ENCODE measurements at places on chromosomes 4 and X.

DNA sequence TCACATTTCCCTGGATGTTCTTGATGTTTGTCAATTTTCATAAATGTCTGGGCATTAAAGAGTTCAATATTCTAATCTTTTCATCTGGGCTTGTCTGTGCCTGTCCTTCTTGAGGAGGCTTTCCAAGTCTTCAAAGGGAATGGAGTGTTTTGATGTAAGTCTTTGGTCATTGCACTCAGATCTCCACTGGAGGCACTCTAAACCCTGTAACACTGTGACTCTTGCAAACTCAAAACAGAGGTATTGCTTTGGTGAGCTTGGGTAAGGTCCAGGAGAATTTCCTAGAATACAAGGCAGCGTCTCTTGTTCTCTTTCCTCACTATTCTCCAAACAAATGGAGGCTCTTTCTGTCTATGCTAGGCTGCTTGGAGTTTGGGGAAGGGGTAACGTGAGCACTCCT, 1118.1 kb upstream of the PABPC4L start:
- DNase-seq = no peak

DNA sequence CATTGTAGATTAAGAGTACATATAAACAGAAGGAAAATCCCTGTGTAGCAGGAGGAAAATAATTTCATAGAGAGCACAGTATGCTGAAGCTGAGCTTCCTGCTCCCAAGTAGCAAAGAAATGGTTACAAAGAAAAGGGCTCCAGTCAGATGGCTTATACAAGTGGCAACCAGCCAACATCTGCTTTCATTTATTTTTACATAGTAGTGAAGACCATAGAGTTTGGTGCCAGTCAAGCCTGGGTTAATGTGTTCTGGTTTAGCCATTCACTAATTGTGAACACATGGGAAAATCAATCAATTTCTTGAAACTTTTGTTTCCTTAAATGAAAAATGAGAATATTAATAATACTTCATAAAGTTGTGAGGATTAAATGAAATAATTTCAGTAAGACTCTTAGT, 111.3 kb upstream of the ELOVL6 start:
- peak; percentile 19 for DNase-seq

GRCh38 chr4:53576071-53576617, 15.1 kb downstream of the LNX1 start:
- no peak for DNase-seq

GRCh38 chr4:37597034-37597433, 89.1 kb downstream of the RELL1 start:
- DNase-seq = no peak

DNA sequence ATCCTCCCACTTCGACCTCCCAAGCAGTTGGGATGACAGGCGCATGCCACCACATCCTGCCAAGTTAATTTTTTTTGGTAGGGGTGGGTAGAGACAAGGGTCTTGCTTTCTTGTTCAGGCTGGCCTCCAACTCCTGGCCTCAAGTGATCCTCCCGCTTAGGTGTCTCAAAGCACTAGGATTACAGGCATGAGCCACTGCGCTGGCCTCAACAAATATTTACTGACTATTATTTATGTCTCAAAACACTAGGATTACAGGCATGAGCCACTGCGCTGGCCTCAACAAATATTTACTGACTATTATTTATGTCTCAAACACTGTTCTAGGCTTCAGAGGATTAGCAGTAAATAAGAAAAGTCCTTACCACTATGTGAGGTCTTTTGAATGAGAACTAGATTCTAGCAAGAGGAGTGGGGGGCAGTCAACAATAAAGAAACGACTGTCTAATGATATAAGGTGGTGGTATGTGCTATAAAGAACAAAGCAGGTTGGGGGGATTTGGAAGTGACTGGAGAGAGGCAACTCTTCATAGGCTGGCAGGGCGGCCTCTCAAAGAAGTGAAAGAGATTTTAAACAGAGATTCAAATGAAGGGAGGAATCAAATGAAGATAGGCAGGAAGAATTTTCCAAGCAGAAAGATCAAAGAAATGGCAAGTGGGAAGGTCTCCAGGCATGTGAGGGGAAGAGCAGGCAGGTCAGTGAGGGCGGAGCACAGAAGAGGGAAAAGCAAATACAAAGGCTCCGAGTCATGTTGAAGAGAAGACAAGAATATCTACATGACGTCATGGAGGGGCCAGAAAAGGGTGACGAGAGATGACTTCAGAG, 12.7 kb upstream of the ACSL1 start:
- no peak for DNase-seq

GRCh38 chr4:82780170-82780751, 18.3 kb downstream of the SCD5 start:
- DNase-seq = no peak

DNA sequence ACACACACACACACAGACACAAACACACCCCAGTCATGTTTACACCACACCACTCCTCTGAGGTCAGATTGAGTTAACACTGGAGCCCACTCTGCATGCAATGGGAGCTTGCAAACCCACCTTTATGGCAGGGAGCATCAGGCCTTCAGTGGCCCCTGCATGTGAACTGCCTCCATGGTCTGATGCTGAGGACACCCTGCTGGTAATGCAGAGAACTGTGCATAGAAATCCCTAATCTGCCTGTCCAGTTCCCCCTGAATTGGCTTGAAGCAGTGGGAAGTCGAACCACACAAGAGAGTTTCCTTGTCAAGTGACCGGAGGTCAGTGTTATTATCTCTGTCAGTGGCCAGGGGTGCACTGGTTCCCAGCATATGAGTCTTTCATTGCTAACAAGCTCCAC, 59.8 kb downstream of the ANOS1 start:
- no peak for DNase-seq

GRCh38 chr4:79201971-79202370, 123.9 kb downstream of the NAA11 start:
- DNase-seq = no peak

DNA sequence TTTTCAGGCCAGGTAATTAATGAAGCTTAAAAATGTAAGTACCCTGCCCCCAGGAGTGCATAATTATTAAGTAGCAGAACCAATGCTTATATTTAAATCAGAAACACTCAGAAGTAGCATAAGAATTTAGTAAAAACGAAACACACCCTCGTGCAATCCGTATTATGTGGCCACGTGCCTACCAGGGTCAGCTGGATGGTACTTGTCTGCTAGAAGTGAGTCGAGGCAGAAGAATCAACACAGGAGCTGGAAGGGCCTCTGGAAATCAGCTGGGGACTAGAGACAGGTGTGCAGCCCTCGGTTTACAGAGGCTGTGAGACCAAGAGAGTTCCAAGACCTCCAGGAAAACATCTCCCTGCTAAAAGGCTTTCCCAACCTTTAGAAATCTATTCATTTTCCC, 559 bp upstream of the FAM47E start:
- DNase-seq = no peak

- DNase-seq = no peak
Observed at GRCh38 chr4:8403173-8403753, 37.3 kb downstream of the ACOX3 start.

GRCh38 chrX:43627147-43627546, 29.0 kb upstream of the MAOA start:
- no peak for DNase-seq

- no peak for DNase-seq
Observed at GRCh38 chr4:54548831-54549460, 108.8 kb upstream of the KIT start.

- DNase-seq = no peak
Observed at GRCh38 chr4:47615385-47615784, 130.3 kb downstream of the ATP10D start.

- no peak for DNase-seq
Observed at GRCh38 chr4:186657764-186658163, 65.9 kb downstream of the FAT1 start.

DNA sequence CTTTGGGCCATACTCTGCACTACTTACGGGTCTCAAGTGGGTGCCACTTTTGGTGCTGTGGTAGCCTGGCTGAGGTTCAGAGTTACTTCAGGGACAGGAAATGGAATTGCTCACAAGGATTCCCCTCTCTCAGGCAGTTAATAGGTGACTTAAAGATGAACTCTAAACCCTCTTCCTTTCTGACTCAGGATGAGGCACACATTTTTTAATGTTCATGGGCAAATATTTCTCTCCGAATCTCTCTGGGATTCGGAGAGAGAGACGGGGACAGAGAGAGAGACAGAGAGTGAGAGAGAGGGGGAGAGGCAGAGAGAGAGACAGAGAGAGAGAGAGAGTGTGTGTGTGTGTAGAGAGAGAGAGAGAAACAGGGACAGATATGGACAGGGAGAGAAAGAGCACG, 79.8 kb downstream of the NYX start:
- peak; percentile 12 for DNase-seq

DNA sequence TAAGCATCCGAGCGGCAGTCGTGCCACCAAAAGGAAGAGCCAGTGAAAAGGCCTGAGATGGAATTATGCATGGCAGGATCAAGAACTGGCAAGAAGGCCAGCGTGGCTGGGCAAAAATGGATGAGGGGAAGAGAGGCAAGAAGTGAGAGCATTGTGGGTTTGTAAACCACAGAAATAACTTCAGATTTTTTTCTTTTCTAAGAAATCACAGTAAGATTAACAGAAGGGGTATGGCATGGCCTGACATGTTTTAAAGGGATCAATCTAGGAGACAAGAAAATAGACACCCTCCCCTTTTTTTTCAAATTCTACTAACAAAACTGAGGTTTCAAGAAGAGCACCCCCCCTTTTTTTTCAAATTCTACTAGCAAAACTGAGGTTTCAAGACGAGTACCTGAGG, 82.5 kb downstream of the BMP3 start:
- DNase-seq = no peak

DNA sequence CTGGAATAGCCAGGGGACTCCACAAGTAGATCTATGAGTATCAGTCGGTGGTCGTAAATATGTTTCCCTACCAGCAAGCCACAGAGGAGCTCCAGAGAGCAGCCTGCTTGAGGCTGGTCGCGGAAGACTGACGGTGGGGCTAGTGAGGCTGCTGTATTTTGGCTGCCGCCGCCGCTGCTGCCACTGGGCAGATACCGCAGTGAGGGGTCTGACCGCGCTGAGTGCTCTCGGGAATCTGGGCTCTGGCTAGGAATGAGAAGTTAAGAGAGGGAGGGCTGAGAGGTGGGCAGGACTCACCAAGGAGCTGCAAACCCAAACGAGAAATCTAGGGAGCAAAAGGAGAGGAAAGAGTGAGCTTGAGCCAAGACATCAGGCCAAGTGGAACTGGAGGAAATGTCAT, at the start of gene EXOC1L:
Gene EXOC1L (plus strand): TSS at position 157 of the 400 bp plus-strand sequence. CDS start 237 bp downstream, at position 394.
- DNase-seq = no peak

DNA sequence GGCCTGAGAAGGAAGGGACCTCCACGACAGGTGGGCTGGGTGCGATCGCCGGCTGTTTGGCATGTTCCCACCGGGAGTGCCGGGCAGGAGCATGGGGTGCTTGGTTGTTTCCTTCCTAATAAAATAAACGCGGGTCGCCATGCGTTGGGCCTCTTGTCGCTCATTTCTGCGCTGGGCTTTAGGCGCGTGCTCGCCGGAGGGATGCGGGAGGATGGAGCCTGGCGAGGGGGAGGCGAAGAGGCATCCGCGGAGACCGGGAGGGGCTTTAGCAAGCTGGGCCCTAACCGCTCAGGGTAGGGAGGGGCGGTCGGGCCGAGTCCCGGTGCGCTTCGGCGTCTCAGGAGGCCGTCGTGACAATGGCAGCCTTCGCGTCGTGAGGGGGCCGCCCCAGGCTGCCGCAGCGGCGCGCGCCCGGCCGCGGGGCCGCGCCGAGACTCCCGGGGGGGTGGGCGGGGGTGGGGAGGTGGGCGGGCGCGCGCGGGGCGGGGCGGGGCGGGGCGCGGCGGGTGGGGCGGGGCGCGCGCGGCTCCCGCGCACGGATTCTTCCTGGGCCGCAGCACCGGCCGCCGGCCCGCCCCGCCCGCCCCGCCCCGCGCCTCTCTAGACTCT, 476 bp upstream of the GDI1 start:
- no peak for DNase-seq

DNA sequence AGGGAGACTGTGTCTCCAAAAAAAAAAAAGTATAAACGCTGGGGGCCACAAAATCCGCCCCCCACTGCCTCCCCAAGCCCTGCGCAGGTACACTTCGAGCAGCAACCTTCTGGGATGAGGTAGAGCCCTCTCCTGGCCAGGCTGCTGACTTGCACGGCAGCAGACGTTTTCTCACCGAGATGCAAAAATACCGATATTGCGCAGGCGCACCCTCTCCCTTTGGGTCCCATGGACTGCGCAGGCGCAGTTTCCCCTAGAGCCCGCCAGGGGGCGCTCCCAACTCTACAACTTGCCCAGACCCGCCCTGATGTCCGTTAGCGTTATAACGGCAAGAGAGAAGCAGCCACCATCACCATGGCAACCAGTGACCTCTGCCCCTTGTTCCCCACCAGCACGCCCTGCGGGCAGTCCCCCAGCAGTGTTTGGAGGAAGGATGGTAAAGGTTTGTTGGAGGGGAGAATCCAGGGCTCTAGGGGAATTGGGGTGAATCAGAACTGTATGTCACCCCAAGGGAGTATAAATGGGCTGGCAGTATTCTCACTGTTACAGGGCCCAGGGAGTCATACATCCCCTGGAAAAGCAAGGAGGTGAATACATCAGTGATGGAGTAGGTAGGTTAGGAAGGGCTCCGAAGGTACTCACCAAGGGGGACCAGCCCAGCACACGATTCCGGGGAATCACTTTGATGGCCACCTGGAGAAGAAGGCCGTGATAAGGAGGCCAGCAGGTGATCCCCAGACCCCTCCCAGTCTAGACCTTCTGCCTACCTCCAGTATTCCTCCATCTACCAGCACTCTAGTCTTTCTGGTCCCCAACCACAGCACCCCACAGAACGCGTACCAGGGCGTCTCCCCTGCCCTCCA, 1.5 kb downstream of the PIM2 start:
- DNase-seq = peak; percentile 69

- DNase-seq = no peak
Observed at GRCh38 chrX:18899796-18900380, 84.0 kb downstream of the PHKA2 start.

DNA sequence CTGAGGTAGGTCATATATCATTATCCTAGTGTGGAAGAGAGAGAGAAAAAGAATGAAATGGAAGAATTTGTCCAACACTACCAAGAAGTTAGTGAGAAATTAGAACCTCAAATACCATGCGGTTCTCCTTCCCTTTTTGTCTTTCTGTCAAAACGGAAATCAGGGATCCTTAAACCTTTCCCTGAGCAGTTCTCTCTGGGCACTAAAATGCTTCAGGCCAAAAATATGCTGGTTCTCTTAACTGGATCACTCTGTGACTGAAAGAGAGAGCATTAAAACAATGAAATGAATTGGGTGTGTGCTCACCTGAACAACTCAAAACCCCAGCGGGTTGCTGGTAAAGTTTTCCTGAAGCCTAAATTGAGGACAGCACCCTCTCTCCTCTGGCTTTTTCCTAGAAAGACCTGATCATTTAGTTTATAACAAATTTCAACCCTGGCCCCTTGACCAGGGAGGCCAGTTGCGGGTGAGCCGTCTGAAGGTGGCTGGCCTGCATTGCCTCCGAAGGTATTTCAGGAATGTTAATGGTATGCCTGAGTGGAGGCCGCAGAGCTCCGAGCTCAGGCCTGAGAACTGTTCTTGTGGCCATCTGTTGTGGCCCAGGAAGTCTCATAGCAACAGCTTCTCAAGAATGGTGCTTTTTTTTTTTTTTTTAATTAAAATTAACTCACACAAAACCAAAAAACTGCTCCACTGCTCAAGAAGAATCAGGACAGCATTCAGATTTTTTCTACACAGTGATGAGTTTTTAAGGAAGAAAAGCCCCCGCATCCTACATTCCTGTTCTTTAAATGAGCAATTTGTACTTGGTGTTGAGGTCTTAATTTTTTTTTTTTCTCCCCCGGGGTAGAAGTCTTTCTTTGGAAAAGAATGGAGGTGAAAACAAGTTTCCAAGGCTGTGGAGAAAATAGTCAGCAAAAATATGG, 155.1 kb downstream of the SHROOM3 start:
- peak; percentile 93 for DNase-seq
